GM10248 (cell line): ENCODE measurements at places on chromosomes 6 and 20.

DNA sequence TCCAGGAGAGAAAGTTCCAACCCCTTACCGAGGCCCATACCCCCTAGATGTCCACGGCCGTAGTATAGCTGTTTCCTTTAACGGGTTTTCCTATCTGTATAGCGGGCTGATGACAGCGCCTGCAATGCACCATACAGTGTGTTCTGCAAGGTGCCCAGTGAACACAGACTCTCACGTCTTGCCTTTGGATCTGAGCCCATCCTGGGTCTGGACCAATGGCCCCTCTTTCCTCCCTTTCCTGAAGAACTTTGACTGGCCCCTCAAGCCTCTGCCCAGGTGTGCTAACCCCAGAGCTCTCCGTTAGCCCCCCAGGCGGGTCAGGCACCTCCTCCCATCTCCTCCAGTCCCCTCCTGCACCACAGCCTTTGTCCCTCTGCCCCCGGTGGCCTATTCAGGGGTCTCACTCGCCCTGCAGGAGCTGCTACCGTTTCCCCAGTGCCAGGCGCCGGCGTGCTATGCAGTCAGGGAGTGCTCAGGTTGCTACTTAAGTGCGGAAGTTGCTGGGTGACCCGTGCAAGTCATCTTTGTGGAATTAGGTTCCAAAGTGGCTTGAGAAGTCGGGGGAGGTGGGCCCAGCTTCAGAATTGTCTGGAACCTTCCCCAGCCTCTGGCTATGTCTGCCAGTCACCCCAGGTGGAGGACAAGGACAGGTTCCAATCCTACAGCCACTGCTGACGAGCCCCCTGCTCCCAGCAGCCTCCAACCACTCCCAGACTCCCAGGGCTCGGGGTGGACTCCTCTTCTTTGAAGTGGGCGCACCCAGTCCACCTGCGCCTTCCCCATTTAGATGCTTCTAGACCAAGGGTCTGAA lies 35.0 kb upstream of the ZBP1 start:
- DNase-seq: peak; percentile 23

GRCh38 chr6:20533746-20534294 lies 437 bp upstream of the CDKAL1 start:
- DNase-seq: no peak

- DNase-seq: no peak
These were observed 404.4 kb downstream of the UTRN start for GRCh38 chr6:144689503-144690040.

DNA sequence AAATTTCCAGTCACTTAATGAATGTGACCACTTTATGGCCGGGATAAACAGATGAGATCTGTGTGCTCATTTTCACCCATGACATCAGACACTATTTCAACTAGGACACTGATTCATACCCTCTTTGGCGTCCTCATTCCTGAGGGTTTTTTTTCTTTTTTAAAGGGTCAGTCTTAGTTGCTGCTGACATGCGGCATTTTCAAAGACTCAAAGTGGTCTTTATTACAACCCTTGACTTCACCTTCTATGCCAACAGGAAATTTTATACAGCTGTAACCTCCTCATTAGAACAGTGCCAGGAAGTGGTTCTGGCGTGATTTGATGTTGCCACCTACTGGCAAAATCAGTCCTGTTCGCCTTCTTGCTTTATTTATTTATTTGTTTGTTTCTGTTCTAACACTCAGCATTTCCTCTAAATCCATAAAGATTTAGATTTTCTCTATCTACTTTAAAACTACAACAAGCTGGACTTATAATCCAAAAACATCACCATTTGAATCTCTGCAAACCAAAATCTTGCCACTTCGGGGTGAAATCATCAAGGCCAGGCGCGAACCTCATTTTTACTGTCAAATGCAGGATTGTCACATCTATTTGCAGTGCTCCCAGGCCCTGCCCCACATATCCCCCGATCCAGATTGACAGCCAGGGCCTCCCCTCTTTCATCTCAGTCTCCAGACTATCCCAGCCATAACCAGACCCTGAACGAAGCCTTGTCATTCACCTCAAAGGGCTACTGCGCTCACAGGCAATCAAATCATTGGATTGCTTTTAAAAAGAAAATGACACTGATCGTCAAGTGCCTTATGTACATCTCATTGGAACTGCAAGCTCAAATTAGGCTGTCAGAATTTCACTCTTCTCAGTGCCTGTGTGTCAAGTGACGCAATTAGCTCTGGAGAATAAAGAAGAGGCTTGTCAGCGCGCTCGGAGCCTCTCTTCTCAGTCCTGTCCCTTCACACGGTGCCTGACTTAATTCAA lies 77.5 kb downstream of the C6orf118 start:
- no peak for DNase-seq

- DNase-seq: no peak
These were observed 52.1 kb upstream of the VSTM2L start for GRCh38 chr20:37850724-37851355.

DNA sequence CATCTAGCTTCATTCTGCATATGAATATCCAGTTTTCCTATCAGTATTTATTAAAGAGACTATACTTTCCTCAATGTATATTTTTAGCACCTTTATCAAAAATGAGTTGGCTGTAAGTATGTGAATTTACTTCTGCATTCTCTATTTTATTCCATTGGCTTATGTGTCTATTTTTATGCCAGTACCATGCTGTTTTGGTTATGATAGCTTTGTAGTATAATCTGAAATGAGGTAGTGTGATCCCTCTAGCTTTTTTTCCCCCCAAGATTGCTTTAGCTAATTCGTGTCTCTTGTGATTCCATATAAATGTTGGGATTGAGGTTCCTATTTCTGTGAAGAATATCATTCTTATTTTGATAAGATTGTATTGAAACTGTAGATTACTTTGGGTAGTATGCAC lies 469.1 kb upstream of the MAP3K7 start:
- DNase-seq: no peak

GRCh38 chr6:168377856-168378832 lies 58.6 kb upstream of the DACT2 start:
- no peak for DNase-seq

- DNase-seq: no peak
These were observed 21.2 kb upstream of the SLC22A2 start for GRCh38 chr6:160279850-160280249.

GRCh38 chr20:50283922-50284810 lies 93.5 kb downstream of the CEBPB start:
- no peak for DNase-seq

- no peak for DNase-seq
These were observed 217.2 kb downstream of the LAMA2 start for GRCh38 chr6:129100164-129100563.

- peak; percentile 67 for DNase-seq
These were observed 111.7 kb downstream of the TRERF1 start for GRCh38 chr6:42339991-42340401.

DNA sequence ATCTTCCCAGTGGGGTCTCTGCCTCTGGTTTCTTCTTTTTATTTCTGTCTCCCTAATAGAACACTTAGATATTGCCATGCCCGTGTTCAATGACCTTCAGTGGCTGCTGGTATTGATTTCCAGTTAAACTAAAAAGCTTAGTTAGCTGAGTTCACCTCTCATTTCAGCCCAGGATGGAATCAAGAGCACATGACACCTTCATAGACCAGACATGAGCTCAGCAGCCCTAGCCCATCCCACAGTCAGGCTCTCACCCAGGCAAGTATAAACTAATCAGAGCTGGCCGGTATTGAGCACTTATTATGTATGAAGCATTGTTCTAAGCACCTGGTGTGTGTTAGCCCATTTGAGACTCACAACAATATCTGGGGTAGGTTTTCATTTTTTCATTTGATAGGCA lies 33.7 kb upstream of the PLEKHG1 start:
- no peak for DNase-seq

DNA sequence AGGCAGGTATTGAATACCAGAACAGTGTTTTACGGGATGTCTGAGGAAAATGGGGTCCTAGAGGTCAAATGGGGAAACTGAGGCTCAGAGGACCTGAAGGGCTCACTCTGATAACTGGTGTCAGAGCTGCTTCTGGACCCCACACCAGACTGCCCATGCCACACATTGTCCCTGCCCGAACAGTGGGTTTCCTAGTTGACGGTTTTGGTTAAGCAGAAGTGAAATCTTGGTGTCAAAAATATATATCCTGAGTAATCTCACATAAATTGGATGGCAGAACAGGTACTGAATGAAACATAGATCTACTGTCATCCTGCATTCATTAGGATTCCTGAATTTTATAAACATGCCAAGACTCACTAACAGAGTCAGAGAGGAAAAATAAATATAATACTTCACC lies 16.3 kb downstream of the NOX3 start:
- DNase-seq: no peak

- DNase-seq: no peak
These were observed 11.4 kb upstream of the KCNQ2 start for GRCh38 chr20:63483834-63484233.

- no peak for DNase-seq
These were observed 155.5 kb downstream of the CFAP61 start for GRCh38 chr20:20207872-20208271.

- peak; percentile 25 for DNase-seq
These were observed 938 bp downstream of the WRNIP1 start for GRCh38 chr6:2765896-2766766.

DNA sequence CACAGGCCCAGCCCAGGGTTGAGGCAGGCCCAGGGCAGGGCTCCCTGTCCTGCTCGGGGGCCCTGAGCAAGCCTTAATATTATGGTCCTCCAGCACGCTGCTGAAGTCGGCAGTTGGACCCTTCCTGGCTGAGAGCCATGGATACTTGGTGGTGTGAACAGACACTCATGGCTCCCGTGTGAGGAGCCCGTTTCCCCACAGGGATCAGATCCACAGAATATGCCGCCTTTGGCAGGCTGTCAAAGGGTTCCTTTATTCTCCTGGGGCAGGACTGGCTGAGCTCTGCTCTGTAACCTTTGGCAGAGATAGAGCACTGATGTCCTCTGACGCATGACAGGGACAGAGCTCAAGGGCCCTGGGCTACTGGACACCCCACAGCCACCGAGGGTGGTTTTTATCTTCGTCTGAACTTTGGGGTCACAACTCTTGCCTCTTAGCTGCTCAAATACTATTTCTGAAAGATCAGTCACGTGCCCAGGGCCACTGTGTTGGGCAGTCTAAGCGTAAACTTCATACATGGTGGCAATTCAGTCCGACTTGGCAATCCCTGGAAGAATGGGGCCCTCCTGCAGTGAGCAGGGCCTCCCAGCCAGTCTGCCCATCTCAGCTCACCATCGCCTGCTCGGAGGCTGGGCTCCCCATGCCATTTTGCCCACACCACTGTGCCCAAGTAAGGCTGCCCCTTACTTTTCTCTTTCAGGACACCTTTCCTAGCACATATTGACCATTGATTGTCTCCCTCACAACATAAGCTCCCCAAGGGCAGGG lies 49.1 kb downstream of the TTI1 start:
- no peak for DNase-seq

DNA sequence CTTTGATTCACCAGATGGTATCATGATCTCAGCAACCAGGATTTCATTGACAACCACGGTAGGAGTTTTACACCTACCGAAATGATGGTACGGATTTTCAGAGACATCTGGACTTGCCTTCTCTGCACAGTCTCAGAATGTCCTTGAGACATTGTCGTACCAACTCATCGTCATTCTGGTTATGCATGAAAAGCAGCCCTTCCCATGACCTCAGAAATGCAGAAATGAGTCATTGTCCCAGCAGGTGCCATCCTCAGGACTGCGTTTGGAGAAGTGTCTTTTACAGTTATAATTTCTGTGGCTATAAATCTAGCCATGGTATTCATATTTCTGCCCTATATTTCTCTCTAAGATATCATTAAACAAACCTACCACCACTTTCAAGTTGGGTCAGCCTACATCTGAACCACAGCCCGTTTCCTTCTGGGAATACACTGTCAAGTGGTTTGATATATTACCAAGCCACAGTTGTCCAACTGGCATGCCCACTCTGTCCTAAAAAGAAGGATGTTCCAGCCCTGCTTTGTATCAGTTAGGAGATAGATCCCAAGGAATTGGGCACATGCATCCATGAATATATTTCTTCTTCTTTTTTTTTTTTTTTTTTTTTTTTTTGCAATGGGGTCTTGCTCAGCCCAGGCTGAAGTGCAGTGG lies 7.5 kb upstream of the BFSP1 start:
- DNase-seq: peak; percentile 27

GRCh38 chr6:123806561-123806960 lies 2.9 kb downstream of the NKAIN2 start:
- no peak for DNase-seq

GRCh38 chr6:105951322-105951721 lies 134.8 kb upstream of the PRDM1 start:
- DNase-seq: no peak

GRCh38 chr6:85157311-85157710 lies 292.6 kb upstream of the NT5E start:
- no peak for DNase-seq

GRCh38 chr6:35742842-35743241 lies 6.0 kb downstream of the ARMC12 start:
- no peak for DNase-seq

- no peak for DNase-seq
These were observed 194.5 kb upstream of the JAG1 start for GRCh38 chr20:10868299-10868698.

DNA sequence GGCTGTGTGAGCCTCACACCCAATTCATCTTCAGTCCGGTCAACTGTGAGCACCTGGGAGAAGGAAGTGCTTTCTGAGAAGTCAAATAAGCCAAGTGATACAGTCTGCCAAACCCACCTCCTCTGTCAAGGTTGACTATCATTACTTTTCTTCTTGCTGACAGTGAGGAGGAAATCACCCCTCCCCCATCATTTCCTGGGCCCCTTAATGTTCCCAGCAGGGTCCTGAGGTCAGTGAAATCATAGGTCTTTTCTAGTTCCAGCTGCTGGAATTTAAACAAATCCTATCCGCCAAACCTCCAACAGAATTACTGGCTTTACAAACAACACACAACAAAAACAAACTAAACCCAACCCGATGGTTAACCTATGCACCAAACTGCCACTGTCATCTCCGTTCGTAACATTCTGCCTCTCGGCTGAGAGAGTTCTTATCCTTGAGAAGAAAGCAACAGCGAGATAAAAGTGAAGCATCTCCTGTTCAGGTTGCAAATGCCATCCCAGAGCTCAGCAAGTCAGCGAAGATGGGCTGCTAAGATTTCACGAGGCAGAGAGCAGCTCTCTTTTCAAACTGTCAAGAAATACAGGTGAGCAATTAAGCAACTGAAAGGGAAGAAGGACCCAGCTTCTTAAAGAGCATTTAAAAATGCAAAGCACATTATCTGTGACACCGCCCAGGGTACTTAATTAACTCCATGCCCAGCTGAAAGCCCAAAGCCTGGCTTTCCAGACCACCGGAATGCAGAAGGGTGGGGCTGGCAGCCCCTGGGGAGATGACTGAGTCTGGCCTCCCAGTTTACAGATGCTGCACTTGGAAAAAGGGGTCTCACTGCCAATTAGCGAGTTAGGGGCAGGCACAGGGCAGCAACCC lies 24.7 kb downstream of the GFOD1 start:
- DNase-seq: no peak
